ENCODE measurements at places on chromosomes 7 and 10.
A peak's percentile ranks its signal among the peaks of the same experiment; 100 is the strongest.

DNA sequence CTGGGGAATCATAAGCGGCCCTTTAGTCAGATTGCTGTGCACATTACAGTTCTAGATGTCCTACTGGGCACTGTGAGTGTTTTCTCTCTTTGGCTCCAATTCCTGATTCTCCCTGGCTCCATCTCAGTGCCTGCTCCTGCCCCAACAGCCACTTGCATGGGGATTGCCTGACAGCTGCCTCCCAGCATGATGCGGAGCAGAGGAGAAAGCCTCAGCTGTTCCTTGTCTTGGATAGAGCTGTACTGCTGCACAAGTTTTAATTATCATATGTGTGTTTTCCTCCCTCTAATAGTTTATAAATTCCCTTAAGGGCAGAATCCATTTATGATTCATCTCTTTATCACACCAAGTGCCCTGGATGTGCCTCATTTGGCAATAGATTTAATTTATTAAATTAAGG lies 285.8 kb upstream of the COBL start:
- no peak for DNase-seq

DNA sequence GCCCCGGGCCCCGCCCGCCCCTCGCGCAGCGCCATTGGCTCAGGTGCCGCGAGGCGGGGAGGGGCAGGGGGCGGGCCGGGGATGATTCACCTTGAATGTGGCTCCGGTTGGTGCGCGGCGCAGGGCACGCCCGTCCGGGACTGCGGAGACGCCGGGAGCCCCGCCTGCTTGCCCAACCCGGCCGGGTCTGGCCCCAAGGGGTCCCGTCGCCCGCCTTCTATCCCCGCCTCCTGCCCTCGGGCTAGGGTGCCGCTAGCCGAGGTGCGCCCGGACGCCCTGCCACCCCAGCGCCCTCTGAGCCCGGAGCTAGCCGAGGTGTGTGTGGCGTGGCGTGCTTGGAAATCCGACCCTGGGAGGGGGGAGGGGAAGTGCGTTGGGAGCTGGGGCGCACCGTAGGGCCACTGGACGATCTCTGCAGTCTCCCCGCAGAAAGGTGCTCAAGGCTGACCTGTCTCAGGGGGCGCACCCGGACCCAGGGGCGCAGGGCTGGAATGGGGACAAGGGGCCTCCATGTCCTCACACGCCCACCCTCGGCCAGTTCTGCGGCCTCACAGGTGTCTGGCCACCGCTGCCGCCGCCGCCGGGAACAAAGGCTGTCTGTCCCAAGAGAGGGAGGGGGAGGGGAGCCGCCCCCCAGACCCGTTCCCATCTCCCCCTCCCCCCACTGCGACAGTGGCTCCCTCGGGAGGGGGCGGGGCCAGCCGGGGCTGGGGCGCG lies 168.9 kb downstream of the NRF1 start:
- no peak for DNase-seq

DNA sequence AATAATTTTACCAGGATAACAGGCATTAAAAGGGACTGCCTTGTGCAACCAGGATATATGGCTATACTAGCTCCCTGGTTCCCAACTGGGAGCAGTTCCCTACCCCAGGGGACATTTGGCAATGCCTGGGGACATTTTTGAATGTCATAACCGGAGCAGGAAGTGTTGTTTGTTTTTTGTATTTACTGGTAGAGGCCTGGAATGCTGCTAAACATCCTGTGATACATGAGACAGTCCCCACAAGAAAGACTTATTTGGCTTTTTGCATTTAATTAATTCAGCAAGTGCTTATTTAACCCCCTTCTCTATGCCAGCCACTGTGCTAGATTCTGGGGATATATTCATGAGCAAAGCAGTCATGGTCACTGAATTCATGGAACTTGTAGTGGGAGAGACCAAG lies 181.2 kb downstream of the BBS9 start:
- DNase-seq = no peak

DNA sequence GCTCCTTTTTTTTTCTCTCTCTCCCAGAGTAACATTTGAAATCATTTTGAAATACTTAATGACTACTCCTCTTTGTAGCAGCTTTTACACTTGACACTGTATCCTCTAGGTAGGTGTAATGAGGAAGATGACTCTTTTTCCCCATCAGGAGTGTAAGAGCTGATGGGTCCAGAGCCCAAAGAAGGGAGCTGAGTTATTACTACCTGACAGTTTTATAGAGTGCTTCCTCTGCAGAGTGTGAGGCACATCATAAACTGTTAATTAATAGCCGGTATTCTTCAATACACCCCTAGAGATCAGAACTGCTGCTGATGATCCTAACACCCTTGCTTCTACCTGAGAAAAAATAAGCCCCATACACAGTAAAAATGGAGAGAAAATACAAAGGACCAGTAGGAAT lies 279.8 kb upstream of the SEMA3A start:
- no peak for DNase-seq

DNA sequence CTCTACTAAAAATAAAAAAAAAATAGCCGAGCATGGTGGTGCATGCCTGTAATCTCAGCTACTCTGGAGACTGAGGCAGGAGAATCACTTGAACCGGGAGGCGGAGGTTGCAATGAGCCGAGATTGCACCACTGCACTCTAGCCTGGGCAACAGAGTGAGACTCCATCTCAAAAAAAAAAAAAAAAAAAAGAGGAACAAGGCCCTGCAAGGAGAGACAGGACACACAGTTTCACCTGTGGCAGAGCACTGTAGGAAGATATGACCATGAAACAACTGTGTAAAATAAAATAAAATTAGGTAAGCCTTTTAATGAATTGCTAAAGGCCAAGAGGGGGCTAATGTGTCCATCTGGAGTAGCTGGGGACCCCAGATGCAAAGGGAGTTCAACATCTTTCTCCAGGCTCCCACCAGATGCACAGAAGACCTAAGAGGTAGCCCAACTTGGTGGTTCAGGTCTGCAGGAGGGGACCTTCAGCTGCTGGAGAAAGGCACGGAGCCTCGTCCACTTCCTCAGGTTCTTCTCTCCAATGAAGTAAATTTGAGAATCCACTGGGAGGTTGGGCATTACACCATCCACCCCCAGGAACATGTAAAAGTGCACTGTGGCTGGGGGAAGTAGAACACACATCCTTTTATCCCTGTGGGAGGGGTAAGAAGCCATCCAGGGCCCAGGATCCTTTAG lies 12.7 kb downstream of the PPIF start:
- no peak for DNase-seq

DNA sequence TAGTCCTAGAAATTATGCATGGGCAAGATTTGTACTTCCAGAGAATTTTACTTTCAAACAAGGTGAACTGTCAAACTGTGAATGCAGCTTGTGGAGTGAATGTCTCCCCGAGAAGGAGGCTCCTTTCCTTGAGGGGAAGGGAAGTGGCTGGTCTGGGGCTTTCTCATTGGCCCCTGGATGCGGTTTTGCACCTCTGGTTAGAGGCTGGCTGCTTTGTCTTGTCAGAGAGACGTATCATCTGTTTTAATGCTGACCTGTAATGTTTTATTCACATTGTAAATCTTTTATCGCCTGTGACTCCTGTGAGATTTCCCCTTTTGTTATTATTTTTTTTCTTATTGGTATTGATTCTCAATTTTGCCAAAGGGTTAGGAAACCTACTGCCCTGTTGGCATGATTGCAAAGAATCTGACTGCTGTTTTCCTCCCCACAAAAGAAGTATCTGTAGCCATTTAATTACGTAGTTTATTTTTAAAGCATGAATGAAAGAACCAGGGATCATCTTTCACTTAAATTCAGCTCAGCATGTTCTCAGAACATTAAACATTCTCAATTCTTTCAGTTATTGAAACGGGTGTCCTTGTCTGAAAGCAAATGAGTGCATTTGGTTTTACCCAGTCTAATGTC lies 238.3 kb upstream of the NFE2L3 start:
- DNase-seq = no peak

DNA sequence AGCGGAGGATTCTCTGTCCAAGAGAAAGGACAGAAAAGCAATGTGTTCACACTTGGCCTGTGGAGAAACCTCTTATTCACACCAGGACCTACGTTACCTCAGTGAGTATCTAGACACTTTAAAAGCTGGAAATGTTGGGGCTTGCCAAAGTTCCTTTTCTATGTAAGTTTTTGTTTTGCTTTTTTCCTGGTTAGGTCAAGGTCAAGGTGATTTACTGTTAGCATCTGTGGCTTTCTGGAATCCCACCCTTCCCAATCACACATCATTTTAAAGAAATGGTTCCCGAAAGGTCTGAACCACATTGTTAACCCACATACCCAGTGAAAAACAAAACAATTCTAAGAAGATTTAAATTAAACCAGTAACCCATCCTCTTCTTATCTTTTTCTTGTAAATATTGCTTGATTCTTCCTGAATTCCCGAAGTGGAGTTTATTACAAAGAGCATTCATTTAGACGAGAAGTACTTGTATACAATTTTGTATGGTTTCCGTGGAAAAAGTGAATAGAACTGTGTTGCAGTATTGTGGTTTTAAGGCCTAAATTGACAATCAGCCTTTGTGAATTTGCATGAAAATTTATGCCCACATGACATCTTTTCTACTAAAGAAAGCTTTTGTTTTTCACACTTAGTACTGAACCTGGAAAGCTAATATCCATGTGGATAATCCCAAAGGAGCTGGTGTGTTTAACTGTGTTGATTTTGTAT lies 827.0 kb upstream of the IGFBP3 start:
- no peak for DNase-seq

GRCh38 chr7:21911341-21911875 lies 34.3 kb downstream of the CDCA7L start:
- DNase-seq = peak; percentile 68

GRCh38 chr10:126536148-126536547 lies 134.3 kb downstream of the C10orf90 start:
- no peak for DNase-seq

GRCh38 chr10:29114141-29114540 lies 174.7 kb upstream of the LYZL1 start:
- DNase-seq = no peak

- no peak for DNase-seq
Measured at GRCh38 chr10:19054289-19054835, 5.8 kb downstream of the MALRD1 start.

GRCh38 chr7:156474241-156474743 lies 166.3 kb upstream of the RNF32 start:
- no peak for DNase-seq

GRCh38 chr7:13801669-13802068 lies 187.8 kb downstream of the ETV1 start:
- DNase-seq = no peak

DNA sequence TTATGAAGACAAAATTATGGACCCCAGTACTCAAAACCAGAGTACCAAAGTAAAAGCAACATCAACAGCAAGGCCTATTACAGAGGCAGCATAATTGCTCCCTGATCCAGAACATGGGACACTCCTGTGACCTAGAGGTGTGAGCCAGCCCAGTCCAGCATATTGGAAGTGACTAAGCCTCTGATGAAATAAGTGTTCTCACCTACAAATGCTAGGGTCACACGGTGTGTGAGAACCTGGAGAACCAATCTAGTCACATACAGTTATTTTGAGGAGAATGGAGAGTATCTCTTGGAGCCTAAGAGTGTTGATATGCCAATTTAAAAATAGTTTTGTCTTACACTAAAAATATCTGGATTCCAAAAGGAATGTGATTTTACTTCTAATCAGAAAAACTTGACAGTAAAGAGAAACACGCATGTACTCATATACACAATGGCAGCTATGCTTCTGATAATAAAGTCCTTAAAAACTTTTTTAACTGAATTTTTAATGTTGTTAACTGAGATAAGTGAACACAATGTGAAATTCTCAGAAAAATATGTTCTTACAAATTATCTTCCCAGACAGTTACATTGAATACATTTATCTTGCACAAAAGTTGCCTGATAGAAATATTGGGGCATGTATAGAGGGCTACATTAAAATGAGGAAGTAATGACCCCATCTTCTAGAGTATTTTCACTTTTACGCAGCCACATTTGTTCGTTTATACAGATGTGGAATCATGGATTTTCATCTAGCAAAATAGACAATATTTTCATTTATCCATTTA lies 56.8 kb upstream of the CD36 start:
- DNase-seq = no peak

DNA sequence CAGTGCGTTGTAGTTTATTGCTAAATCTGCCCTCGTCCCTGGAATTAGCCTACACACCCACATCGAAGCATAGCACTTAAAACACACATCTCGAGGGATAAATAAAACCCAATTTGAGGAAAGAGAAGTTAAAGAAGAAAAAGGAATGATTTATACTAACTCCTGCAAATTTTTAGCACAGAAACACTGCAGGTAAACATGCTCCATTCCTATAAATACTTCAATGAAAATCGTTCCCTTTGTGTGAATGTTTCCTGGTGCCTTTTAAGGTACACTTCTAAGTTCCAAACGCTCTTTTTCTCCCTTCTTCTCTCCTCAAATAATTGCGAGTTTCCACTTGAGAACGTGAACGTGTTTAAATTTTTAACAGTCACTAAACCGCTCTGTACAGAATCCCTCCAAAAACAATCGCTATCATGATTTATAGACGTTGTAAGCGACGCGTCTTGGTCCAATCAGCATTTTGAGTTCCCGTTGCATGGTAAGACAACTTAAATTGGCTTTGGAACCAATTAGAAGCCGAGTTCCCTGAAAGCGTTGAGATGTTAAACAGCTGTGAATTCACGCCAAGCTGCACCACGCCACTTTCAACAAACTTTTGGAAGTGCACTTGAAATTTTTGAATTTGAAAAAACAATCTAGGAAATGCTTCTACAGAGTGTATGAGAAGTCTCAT lies 12.5 kb upstream of the EBLN1 start:
- DNase-seq = peak; percentile 31

DNA sequence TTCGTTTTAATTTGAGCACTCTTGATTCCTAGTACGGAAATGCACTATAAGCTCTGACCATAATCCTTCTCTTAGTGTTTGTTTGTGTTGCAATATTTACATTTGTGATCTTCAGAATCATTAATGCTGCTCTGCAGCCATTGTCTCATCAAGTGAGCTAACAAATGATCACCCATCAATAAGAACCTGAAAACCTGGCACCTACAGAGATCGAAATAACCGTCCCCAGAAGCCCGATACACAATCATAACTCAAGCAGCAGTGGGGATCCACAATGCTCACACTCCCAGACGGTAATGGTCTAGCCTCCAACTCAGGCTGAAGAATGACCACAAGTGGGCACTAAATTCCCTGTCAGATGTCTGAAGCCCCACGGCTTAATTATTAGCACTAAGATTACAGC lies 156.0 kb upstream of the NFE2L3 start:
- DNase-seq = no peak

DNA sequence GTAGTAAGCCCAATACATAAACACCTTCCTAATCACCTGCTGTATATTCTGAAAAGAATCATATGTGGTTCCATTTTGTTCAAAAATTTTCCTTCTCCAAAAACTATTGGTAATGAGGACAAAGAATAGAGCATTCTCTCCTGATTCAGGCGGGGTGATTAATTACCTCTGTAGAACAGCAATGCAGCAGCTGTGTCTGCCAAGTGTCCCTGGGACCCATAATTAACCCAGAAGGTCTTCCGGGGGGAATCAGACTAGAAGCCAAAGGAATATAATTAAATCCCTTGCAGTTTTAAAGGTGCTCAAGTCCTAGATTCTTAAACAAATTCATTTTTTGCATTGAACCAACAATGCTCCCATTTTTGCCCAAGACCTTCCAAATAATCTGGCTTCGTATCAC lies 60.3 kb upstream of the ABLIM1 start:
- DNase-seq = no peak
